ENCODE measurements at places on chromosomes 12 and 14. TPM values are rescaled to one million over a fixed set of nuclear protein-coding genes. Genes with fewer than 3 reads are reported as not detected.

GRCh38 chr12:5396541-5396940, 35.4 kb upstream of the NTF3 start:
- no peaks in the 10 kb centered on the region for H3K27me3 ChIP-seq
- no peak overlapping the region for H3K27ac ChIP-seq
- no peak overlapping the region for H3K4me3 ChIP-seq
- H3K4me1 ChIP-seq = no peaks in the 10 kb centered on the region

DNA sequence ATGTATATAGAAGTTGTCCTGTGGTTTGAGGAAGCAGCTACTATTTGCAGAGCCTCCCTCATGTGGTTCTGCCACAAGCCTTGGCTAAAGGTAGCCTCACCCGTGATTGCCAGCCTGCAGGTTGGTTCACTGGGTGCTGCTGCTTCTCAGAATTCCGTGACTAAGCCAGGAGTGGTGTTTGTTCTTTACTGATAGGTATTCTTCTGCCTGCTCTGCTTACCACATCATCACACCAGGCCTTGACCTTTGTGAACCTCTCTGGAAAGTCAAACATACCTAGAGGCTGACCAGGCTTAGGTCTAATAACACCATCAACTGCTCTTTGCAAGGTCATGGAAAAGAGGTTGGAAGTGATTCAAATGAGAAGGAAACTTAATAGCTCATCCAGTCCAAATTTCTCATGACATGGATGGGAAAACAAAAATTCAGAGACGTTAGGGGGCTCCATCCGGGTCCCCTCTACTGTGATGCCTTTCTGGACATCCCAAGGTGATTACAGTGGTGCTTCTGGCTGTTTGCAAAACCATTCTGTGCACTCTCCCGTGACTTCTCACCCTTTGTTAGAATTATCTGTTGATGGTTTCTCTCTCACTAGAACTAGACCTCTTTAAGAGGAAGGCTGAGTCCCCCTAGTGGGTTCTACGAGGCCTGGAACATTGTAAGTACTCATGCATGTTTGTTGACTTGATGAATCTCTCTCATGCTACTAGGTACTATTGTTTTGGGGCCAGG, 8.5 kb upstream of the SOCS2 start:
- no peak overlapping the region for H3K27ac ChIP-seq
- H3K4me1 ChIP-seq = no peaks in the 10 kb centered on the region
- H3K4me3 ChIP-seq = no peak overlapping the region
- DNase-seq = peak; percentile 9
- H3K27me3 ChIP-seq = peaks cover 2% of the 10 kb centered on the region

DNA sequence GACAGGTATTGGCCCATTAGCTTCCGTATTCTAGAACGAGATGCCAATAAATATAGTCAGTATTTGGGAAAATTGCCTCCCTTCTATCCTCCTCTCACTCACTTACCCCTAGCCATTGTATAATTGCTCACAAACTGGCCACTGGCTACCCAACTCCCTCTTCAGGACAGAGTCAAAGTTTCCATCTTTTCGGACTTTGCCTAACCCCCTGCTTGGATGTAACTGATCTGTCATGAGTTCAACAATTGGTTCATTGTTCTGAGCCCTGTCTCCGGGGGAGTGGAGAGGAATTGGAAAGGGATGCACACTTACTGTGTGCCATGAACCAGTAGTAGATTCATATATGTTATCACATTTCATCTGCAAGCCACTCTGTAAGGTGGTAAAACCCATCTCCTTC, 12.2 kb downstream of the MYRFL start:
- H3K36me3 ChIP-seq = no peaks in the 10 kb centered on the region
- H3K27me3 ChIP-seq = no peaks in the 10 kb centered on the region
- no peak overlapping the region for H3K27ac ChIP-seq

DNA sequence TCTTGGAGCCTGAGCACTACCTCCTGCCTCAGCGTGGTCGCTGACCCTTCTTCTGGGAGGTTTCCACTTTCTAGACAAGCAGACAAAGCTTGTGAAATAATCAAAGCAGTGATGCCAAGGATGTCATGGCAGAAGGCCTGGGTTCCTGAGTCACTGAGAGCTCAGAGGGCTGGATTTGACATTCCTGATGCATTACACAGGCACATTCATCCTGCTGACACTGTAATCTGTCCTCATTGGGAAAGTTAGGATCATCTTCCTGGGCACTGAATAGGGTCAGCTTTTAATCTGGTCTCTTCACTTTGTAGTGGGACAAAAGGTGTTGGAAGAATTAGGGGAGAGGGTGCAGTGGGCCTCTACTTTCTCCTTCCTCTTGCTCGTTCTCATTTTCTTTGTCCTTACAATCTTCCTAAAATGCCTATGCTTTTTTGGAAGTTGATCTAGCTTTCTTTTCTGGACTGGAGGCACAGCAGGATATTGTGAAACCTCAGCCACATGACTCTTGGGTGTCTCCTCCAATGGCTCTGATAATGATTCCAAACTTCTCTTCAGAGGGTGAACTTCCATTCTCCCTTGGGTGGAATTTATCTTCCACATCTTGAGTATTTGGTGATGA, 29.6 kb downstream of the EEA1 start:
- H3K4me3 ChIP-seq = peak overlapping the region; percentile 16
- H3K27me3 ChIP-seq = no peaks in the 10 kb centered on the region
- DNase-seq = peak; percentile 99
- H3K4me1 ChIP-seq = peaks cover 15% of the 10 kb centered on the region
- H3K36me3 ChIP-seq = no peaks in the 10 kb centered on the region
- peak overlapping the region; percentile 88 for H3K27ac ChIP-seq

Gene PLCZ1
- total RNA-seq = not detected
